Nephron progenitor cell (in vitro differentiated cells): ENCODE measurements at places on chromosomes 11 and 22.
A peak's percentile ranks its signal among the peaks of the same experiment; 100 is the strongest.

- DNase-seq: no peak
These were observed 16.8 kb downstream of the HSPA8 start for GRCh38 chr11:123045101-123045500.

GRCh38 chr11:124109377-124109776, 5.9 kb upstream of the VWA5A start:
- DNase-seq: no peak

GRCh38 chr11:129184581-129184980, 7.5 kb downstream of the ARHGAP32 start:
- no peak for DNase-seq

DNA sequence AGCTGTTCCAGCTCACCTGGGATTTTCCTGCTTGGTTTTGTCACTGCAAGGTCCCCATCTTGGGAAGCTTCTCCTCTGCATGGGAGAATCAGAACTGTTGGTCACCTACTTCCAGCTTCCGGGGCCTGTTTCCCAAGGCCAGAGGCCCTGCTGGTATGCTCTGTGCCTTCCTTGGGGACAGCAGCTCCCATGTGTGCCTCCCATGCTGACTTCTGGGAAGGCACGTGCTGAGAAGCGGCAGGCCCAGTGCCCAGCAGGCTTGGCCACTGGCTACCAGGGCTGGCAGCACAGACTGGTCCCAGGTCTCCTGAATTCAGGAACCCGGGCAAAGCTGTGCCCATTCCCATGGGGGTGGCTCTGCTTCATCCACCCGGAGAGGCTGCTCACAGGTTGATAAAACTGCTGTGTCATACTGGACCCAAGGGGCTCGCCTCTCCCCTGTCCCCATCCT, 33.8 kb downstream of the MYEOV start:
- no peak for DNase-seq

DNA sequence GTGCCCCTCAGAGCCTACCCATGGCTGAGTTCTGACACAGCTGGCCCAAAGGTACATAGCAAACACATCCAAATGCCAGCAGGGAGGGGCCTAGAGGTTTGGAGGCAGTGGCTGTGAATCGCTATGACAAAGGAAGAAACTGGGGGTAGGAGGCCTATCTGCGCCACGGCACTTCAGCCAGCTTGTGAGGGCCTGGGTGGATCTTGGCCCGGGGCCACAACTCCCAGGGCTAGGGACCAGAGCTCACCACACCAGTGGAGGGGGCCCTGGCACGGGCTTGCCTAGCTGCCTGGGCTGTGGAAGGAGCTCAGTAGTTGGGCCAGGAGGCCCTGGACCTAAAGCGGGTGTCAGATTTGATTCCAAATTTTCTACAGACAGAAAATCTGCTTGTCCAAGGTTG, 9.4 kb upstream of the NAP1L4 start:
- no peak for DNase-seq

DNA sequence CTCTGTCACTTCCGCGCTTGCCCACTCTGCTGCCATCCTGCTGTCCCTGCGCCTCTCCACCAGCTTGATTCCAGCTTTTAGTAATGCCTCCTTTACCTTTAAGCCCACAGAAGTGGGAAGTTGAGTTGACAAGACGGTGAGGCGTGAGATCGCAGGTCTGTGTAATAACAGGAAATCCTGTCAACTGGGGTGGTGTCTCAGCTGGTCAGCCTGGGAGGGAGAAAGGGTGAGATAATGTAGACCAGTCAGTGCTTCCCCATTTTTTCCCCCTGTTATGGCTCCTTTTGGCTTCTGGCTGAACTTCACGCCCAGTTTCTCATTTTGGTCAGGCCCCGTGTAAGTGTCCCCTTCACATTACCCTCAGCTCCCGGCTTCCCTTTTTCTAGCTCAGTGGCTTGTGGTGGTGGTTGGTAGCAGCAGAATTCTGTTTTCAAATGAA, 98.9 kb downstream of the TRAF6 start:
- DNase-seq: no peak

- no peak for DNase-seq
These were observed 618 bp downstream of the MTA2 start for GRCh38 chr11:62601122-62601371.

GRCh38 chr11:69166218-69167115, 10.7 kb downstream of the SMIM38 start:
- DNase-seq: no peak

GRCh38 chr11:126282361-126282735, 545 bp upstream of the TIRAP start:
- peak; percentile 49 for DNase-seq

- no peak for DNase-seq
These were observed 57.0 kb downstream of the ETS1 start for GRCh38 chr11:128530118-128531074.

DNA sequence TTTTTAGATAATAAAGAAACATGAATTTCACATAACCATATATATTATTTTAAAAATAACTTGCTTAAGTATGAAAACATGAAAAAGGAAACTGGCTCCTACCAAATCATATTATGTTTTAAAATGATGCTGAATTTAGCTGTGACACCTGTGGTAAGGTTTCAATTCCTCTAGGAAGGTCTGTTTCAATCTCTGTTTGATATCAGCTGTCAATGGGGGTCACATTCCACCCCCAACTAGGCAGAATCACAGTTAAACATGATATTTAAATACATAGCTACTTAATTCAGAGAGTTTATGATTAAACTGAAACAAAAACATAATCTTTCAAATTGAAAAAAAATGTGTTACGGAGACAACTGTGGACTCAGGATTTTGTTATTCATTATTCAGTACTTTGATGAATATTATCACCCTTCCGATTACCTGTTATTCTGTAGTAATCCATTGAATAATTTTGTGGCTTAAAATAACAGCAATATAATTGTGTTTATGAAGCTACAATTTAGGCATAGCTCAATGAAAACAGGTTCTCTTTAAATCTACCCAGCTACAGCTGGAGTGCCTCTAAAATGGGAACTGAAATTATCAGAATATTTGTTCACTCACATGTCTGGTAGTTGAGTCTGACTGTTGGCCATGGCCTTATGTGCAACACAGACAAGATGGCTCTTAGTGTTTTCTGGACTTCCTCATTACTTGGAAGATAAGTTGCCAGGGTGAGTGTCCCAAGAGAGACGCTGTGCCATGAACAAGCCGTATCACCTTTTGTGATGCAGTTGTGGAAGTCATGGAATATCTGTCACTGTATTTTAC, 244.6 kb upstream of the ANO3 start:
- DNase-seq: no peak

DNA sequence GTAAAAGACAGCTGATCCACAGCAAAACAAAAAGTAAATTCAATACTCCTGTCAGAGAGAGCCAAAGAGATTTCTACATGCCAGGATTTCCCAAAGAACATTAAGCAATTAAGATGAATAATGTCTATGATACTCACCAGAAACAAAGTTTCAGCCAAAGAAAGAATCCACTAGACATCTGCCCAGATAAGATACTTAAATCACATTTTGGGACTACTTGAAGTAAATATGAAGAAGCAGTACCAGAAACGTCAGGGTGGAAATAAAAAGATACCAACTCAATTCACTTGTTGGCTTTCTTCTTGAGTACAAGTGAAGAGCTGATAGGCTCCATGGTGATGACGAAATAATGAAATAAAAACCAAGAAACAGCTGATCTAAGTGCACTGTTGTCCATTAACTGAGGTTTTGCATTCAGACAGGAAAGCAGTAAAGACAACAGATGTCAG, 31.6 kb upstream of the ARHGAP32 start:
- no peak for DNase-seq

GRCh38 chr11:16758382-16759024, 20.1 kb downstream of the C11orf58 start:
- no peak for DNase-seq

DNA sequence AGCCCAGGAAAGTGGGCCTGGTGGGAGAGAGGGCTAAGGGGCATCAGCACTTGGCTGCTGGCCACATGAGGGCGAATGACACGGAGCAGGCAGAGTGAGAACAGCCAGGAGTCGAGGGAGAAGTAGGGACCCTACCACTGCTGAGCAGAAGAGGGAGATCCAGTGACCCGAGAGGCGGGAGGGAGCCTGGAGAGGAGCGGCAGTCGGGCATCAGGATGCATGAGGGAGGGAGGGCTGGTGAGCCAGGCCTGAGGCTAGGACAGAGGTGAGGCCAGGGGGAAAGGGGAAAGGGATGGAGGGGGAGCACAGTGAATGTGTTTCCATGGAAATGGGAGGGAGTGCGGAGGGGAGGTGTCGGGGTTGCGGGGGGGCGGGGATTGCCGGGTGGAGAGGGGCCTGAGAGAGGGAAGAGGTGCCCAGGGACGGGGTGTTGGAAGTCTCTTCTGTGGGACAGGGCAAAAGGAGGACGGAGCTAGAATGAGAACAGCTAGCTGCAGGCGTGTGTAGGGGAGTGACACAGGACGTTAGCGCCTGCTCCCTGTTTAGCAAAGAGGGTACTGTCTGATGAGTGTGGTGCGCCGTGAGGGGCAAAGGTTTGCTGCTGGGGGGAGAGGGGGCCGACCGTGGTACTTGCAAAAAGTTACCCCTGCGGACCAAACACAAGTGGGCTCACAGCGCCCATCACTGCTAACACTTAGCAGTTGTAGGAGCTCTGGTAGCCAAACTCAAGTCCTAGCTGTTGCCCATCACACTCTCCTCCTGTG, 37.1 kb upstream of the WNT11 start:
- peak; percentile 52 for DNase-seq

DNA sequence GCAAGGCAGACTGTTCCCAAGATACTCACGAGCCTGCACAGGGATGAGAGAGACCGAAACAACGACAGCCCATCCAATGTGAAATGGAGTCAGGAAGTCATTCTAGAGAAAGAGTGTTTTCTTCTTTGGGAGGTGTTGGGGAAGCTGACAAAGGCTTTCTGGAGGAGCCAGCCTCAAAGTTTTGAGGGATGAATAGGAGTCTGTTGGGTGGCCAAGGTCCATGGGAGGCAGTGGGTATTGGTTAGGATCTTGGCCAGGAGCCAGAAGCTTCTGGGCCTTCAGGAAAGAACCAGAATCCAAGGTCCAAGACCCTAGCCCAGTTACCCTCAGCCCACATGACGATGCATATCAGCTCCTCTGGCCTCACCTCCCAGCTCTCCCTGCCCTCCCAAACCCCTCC, 59.9 kb upstream of the SHISAL1 start:
- DNase-seq: no peak

DNA sequence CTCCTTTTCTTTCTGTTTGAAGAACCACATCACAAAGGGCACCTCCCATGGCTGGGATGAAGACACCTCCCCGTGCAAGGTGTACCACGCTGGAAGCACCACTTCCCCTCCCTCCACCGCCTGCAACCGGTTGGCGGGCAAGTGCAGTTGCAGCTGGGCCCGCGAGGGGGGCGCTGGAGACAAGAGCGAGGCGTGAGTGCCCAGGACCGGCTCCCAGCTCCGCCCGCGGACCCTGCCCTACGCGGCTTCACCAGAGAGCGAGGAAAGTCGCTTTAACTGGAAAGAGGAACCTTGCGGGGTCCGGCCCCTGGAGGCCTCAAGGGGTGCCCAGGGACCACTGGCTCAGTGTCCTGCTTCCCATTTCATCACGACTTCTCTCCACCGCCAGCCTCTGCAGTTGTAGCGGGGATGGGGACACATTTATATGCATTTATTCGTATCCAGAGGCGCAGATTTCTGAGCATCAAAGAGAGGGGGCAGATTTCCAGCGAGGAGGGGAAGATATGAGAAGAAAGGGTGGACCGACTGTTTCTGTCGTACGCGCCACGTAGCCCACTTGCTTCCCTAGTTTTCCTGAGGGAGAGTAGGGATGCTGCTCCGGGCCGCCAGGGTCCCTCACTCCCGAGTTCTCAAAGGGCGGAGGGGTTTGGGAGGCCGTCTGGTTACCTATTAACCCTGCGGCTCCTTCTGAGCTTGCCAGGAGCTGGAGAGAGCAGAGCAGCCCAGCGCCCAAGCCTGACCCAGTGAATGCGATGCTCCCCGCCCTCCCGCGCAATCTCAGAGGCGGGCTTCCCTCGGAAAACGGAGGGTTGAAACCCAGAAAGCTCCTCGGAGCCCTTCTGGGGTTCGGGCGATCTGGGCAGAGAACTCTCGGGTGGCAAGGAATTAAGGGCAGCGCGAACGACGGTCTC, 3.5 kb downstream of the ESAM start:
- peak; percentile 84 for DNase-seq

GRCh38 chr11:5224538-5225479, 2.1 kb downstream of the HBB start:
- DNase-seq: no peak

DNA sequence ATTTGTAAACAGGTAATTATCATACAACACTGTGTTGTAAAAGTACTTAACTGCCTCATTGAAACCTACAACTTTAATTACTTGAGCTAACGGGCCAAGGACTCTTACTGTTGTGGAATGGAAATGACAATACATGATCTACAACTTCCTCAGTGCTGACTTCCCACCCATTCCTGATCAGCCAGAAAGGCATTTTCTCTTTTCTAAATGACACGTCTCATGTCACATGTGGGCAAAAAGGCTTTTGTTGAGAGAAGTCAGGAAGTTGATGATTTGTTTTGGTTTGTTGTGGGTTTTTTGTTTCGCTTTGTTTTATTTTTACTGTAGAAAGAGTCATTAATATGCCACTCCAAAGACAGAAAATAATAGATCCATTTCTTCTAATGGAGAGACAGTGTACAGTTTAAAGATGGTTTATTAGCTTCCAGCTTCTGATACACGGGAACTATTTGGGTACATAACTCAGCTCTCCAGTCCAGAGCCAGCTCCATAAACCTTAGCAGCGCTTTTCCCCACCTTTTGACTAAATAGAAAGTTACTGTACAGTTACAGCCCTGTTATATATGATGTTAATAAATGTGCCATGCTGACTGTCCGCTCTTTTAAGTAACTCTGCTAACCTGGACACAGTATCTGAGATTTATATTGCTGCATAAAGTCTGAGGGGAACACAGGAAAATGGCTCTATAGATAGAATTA, 509.4 kb upstream of the API5 start:
- no peak for DNase-seq

DNA sequence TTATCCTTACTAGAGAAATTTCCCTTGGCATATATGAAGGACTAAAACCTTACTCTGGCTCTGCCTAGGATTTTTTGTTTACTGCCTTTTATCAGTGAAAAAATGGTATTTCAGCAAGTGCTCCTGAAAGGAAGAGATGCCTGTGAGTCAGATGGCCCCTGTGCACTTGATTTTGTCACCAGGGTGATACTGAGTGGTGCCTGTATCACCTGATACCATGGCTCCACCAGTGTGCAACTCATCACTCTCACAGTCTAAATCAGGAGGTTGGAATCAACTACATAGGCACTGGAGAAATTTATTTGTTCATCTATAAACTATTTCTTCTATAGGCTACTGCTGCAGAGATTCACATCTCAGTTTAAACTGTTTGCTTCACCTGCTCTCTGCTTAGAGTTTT, 43.2 kb downstream of the F2 start:
- DNase-seq: no peak

DNA sequence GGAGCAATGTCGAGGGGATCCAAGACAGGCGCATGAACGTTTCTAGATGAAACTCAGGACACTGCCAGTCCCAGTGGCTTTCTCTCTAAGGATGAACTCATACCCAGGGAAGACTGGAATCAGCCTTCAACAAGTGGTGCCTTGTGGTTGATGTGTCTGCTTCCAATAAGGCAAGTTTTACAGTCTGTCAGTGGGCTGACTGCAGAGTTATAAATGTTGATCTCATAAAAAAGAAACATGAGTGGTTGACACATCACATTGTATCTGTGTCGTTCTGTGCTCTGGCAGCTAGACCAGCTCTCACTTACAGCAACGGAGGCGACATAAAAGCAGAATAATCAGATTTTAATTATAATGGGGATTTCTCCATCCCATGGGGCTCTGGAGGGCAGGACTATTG, 96.7 kb downstream of the SNX19 start:
- DNase-seq: no peak
